ENCODE measurements at places on chromosomes 1 and 21.

GRCh38 chr1:93076268-93076667, 2.8 kb upstream of the MTF2 start:
- H3K4me3 ChIP-seq, result no peak overlapping the region
- no peak for DNase-seq
- H3K27me3 ChIP-seq, result no peaks in the 10 kb centered on the region
- H3K4me1 ChIP-seq, result peaks cover 13% of the 10 kb centered on the region
- no peak overlapping the region for H3K27ac ChIP-seq
- peaks cover 2% of the 10 kb centered on the region for H3K36me3 ChIP-seq

- H3K4me1 ChIP-seq, result peaks cover 49% of the 10 kb centered on the region
- H3K4me3 ChIP-seq, result no peak overlapping the region
- DNase-seq, result no peak
- peaks cover 86% of the 10 kb centered on the region for H3K36me3 ChIP-seq
- no peaks in the 10 kb centered on the region for H3K27me3 ChIP-seq
Observed at GRCh38 chr1:230186003-230186863, 119.2 kb downstream of the GALNT2 start.

GRCh38 chr1:154972517-154973343, 1.8 kb upstream of the CKS1B start:
- no peaks in the 10 kb centered on the region for H3K27me3 ChIP-seq
- no peak overlapping the region for H3K4me3 ChIP-seq
- H3K4me1 ChIP-seq, result peaks cover 56% of the 10 kb centered on the region

DNA sequence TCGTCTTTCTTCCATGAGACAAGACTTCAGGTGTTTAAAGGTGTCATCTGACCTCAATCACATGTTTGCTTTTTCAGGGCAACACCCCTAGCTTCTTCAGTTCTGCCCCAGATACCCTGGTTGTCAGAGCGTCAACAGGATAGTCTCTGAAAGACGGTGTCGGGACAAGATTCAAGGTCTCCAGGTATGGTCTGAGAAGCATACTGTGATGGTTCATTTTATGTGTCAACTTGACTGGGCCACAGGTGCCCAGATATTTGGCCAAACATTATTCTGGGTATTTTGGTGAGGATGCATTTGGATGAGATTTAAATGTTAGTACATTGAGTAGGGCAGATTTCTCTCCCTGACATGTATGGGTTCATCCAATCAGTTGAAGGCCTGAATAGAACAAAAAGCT, 148.3 kb downstream of the TGFBR3 start:
- H3K27me3 ChIP-seq, result no peaks in the 10 kb centered on the region
- H3K27ac ChIP-seq, result no peak overlapping the region
- no peaks in the 10 kb centered on the region for H3K4me1 ChIP-seq
- no peak overlapping the region for H3K4me3 ChIP-seq

DNA sequence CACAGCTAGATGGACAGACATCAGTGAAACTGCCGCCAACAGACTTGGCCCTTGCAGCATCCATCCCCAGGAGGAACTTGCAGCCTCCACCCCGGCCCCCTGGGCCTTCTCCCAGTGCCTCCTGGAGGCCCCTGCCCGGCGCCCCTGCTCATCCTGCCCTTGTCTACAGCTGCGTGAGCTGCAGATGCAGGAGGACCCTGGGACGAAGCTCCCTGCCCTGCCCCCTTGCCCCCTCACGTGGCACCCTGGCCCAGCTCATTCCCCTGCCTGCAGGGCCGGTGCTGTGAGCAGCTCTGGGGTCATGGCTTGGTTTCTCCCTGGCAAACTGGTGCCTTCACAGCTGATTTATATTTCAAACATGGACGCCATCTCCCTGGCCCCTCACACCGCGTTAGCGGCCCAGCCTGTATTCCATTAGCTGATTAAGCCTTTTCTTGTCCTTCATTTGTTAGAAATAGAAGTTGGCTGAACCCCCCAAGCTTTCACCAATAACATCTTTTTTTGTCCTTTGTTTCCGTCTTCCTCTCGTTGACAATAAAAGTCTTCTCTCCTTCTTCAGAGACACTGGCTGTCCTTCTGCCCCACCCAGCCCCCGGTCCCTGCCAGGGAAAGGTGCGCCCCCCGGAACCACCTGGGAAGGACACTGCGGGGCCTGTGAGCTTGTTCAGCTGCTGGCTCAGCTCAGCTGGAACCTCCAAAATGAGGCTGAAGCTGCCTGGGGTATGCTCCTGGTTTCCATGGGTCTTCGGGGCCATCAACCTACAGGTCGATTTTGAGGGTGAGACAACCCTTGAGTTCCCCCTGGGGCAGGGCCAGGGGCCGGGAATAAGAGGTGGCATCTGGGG, 34.0 kb upstream of the SLC19A1 start:
- H3K27me3 ChIP-seq, result no peaks in the 10 kb centered on the region
- H3K27ac ChIP-seq, result no peak overlapping the region
- H3K4me3 ChIP-seq, result no peak overlapping the region
- H3K4me1 ChIP-seq, result no peaks in the 10 kb centered on the region
- no peak for DNase-seq

DNA sequence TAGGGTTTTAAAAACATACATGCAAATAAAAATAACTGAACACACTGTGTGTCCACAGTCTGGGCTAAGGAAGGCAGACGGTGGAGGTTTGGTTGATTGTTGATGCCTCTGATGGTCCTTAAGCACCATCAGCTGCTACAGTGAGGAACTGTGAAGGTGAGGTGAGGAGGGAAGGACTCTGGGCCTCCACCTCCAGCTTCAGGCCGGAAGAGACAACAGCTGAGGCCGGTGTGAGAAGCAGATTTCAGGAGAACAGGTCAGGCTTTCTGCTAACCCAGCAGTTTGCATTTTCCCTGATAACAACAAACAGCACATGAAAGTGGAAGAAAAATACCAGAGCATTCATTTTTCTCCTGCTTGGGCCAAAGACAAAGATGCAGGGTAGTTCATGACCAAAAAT, 189.9 kb upstream of the AJAP1 start:
- H3K27me3 ChIP-seq, result no peaks in the 10 kb centered on the region
- DNase-seq, result no peak
- H3K27ac ChIP-seq, result no peak overlapping the region
- no peaks in the 10 kb centered on the region for H3K36me3 ChIP-seq
- no peak overlapping the region for H3K4me3 ChIP-seq
- no peaks in the 10 kb centered on the region for H3K4me1 ChIP-seq

DNA sequence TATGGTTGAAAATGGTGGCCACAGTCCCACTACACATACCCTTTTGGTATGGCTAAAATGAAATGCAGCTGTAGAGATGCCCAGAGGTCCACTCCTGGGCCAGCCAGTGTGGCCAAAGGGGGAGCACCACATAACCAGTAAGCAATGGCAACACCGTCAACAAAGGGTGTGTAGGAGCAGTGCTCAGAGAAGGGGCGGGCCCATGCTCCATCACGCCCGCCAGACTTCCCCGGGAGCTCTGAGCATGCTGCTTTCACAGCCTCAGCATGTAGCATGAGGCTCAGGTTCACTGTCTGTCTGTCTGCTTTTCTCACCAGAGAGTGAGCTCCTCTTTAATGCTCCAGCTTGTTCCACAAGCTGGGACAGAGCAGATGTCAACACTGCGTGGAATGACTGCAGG, 537.6 kb downstream of the MATN1 start:
- no peak overlapping the region for H3K4me3 ChIP-seq
- DNase-seq, result no peak
- no peaks in the 10 kb centered on the region for H3K27me3 ChIP-seq
- H3K36me3 ChIP-seq, result no peaks in the 10 kb centered on the region
- H3K27ac ChIP-seq, result no peak overlapping the region

DNA sequence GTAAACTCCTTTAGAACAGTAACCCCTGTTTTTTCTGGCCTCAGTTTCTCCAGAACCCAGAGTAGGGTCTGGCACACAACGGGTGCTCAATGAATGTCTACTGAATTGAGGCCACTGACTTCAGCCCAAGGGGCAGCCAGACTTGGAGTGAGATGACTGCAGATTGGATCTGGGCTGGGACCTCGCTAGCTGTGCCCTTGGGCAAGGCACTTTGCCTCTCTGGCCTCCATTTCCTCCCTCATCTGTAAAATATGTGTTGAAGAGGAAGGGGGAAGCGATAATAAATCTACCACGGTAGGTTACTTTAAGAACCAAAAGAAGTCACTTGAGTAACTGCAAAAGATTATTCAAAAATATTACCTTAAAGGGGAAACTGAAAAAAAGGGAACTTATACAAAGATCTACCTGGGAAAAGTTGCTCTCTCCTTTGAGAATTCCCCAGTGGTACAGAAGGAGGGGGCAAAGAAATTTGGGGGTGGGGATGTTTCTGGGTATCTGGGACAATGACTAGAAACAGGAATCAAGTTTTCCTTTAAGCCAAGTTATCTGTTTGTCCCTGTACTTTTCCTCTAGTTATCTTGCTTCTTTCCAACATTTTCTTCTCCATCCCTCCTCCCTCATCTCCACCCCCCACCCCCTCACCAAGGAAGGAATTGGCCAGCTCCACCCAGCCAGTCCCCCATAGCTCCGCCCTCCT, 394 bp upstream of the GRHL3 start:
- H3K36me3 ChIP-seq, result no peaks in the 10 kb centered on the region
- H3K4me3 ChIP-seq, result no peak overlapping the region
- no peak for DNase-seq
- peaks cover 83% of the 10 kb centered on the region for H3K27me3 ChIP-seq

DNA sequence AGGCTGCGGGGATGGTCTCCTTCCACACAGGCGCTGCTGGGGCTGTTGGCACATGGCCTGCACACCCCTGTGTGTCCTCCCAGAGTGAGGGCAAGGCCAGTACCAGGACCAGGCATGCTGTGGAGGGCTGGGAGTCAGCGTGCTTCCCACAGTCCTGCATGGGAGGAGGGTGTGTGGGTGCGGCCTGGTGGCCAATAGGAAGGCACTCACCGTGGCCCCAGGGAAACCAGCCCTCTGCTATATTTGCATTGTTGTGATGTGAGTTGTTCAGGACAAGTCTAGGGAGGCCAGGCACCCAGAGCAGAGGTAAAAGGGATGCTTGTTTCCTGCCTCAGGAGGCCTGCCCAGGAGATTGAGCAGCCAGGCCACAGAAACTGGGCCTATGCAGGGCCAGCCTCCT, 59.5 kb downstream of the S100B start:
- H3K27ac ChIP-seq, result no peak overlapping the region
- no peak overlapping the region for H3K4me3 ChIP-seq
- peaks cover 86% of the 10 kb centered on the region for H3K36me3 ChIP-seq
- DNase-seq, result no peak
- H3K4me1 ChIP-seq, result no peaks in the 10 kb centered on the region

- H3K4me1 ChIP-seq, result no peaks in the 10 kb centered on the region
- H3K27me3 ChIP-seq, result no peaks in the 10 kb centered on the region
- no peak for DNase-seq
Observed at GRCh38 chr1:234559152-234559901, 50.7 kb downstream of the IRF2BP2 start.

- H3K27me3 ChIP-seq, result no peaks in the 10 kb centered on the region
- H3K4me1 ChIP-seq, result peaks cover 23% of the 10 kb centered on the region
- no peak overlapping the region for H3K4me3 ChIP-seq
Observed at GRCh38 chr1:10389271-10389973, 9.4 kb upstream of the PGD start.
